Left lung (tissue), 14 donors: ENCODE measurements at places on chromosomes 12 and 14.

GRCh38 chr12:100168562-100168961 lies 25.9 kb upstream of the BLTP3B start:
- H3K27me3 ChIP-seq = no peaks in the 10 kb centered on the region
- H3K4me3 ChIP-seq = no peak overlapping the region
- H3K36me3 ChIP-seq = no peaks in the 10 kb centered on the region
- H3K4me1 ChIP-seq = peaks cover 9% of the 10 kb centered on the region

- no peaks in the 10 kb centered on the region for H3K27me3 ChIP-seq
- no peaks in the 10 kb centered on the region for H3K36me3 ChIP-seq
- H3K4me3 ChIP-seq = no peak overlapping the region
- H3K4me1 ChIP-seq = peaks cover 7% of the 10 kb centered on the region
Measured at GRCh38 chr14:68981139-68981538, 2.0 kb upstream of the ACTN1 start.

- no peaks in the 10 kb centered on the region for H3K27me3 ChIP-seq
- H3K4me1 ChIP-seq = no peaks in the 10 kb centered on the region
- DNase-seq = no peak
- no peaks in the 10 kb centered on the region for H3K36me3 ChIP-seq
Measured at GRCh38 chr12:92690601-92691000, 12.2 kb upstream of the PLEKHG7 start.

DNA sequence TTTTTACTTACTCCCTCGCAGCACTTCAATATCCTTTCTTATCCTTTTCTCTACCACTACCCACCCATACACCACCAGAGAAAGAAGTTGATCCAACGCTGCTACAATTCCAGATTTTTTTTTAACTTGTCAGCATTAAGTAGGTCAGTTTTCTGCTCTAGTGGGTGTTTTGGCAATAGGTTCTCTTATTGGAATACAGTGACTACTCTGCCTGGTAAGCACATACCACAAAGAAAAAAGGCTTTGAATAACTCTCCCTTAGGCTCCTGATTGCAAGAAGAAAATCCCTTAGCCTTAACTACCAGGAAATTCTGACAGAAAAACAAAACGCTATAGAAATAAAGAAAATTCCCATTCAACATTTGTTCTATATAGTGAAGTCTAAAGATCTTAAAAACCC lies 72.0 kb downstream of the NUMB start:
- peaks cover 8% of the 10 kb centered on the region for H3K4me1 ChIP-seq
- H3K36me3 ChIP-seq = no peaks in the 10 kb centered on the region
- H3K4me3 ChIP-seq = no peak overlapping the region
- no peaks in the 10 kb centered on the region for H3K27me3 ChIP-seq
- H3K27ac ChIP-seq = no peak overlapping the region
